ENCODE measurements at places on chromosomes 2 and 18. TPM values are rescaled to one million over a fixed set of nuclear protein-coding genes. Genes with fewer than 3 reads are reported as not detected.

- peak; percentile 97 for DNase-seq
These were observed 15.1 kb downstream of the SLC4A3 start for GRCh38 chr2:219642465-219643083.

GRCh38 chr2:207694811-207695281, 16.6 kb upstream of the CCNYL1 start:
- DNase-seq: peak; percentile 49

GRCh38 chr2:149991576-149991975, 404.0 kb upstream of the MMADHC start:
- peak; percentile 75 for DNase-seq

The NDUFV2 gene
- total RNA-seq: 137 TPM
